ENCODE measurements at places on chromosomes 13 and 19.

- DNase-seq: no peak
These were observed 158.1 kb downstream of the ZIC5 start for GRCh38 chr13:99813336-99814095.

DNA sequence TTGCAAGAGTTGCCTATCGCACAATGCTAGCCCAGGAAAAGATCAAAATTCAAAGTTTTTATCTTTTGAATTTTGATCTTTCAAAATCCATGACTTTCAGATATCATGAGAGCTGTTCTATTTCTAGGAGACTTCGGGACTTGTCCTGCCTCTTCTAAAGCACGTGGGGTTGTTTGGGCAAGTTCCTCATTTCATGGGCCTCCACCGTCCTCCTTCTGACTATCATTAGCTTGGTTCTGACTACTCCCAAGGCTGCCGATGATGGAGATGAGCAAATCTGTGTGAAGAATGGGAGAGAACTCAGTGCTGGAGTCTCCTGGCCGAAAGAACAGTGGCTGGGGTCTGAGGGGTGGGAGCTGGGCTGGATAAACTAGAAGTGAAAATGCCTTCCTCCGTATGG is 86.5 kb downstream of the COL4A1 start:
- DNase-seq: no peak

DNA sequence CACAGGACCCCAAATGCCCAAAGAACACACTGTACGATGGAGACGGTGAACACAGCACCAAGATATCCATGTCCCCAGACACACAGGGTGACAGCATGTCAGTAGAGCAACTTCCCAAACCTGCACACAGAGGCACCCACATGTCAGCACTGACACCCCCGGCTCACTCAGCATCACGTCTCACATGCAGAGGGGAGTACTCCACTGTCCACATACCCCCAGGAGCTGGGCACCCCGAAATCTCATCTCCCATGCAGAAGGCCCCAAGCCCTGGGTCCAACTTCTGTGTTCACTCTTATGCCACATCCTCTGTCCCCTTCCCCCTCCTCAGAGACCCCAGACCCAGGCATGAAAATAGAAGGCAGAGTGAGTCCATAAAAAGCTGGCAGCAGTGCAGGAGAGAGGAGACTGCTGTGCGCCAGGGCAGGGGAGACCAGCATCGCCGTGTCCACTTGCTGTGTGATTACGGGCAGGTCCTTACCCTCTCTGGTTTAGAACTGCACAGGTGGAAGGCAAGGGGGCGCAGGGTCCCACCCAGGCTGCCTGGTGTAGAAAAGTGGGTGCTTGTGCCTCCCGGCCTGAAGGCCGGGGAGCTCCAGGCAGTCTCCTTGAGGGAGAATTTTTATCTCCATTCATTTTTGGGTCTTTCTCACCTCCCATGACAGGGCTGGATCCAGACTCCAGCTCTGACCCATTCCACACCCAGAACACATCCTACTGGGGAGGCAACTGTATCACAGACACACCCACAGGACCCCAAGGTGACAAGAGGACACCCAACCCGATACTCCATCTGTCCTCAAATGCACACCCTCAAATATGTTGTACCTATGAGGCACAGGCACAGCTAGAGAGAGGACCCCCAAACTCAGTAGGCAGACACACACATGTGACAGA is 17.0 kb downstream of the ERFL start:
- no peak for DNase-seq

DNA sequence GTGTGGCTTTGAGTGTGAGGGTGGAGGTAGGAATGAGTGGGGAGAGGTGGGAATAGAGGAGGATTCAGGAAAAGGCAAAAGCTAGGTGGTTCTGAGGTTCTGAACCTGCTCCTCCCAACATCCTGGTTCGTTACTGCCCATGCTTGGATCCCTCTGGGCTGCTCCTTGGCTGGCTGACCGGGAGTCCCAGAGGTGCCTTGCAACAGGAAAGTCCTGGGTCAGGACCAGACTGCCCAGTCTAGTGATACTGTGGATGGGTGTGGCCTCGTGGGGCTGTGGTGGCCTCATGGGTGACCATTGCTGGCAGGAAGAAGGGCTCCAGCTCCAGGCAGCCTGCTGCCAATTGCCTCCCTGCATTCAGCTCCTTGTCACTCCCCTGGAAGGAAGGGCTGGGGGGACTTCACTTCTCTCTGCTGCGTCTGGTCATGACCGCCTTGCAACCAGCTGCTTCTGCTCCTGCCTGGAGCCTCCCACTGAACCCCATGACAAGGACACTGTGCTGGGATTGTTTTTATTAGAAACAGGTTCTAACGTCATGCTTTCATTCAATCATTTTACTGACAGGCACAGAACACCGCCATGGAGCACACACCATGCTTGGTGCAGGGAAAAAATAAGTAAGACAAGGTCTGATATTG is 61.5 kb upstream of the UBL3 start:
- DNase-seq: no peak

DNA sequence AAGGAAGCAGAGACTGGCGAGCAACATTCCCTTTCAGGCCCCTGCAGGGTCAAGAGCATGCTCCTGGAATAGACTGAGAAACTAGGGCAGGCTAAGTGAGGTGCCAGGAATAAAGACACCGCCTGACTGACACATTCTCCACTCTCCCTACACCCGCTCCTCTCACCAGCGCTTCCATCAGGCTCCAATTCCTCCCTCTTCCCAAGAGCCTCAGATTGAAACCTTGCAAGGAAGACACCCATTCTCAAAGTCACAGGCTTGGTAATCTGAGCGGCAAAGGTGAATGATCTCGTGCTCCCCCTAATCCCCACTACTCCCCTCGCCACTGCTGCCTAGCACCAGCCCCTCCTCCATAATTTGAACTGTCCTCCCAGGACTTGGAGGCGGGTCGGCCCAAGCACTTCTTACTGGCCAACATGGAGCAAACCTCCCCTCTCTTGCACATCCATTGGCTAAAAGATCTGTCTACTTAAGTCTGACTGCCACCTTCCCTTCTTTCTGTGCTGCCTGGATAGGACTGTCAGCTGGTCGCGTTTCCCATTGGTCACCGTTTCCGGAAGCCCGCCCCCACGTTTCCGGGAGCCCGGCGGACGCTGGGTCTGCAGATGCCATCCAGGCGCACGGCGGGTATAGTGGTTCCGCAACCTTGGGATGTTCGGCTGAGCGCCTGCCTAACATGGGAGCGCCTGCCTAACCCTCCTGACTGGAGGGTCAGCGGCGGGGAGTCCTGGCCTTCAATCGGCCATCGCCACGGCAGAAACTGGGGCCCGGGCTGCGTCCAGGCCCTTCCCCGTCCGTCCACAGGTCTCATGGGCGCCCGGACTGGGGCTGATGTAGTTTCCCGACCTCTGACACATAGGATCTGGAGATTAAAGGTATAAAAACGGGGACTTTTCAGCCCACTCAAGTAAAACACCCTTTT is 33.6 kb downstream of the ZNF383 start:
- DNase-seq: peak; percentile 95

- DNase-seq: peak; percentile 62
These were observed 237.6 kb upstream of the IRS2 start for GRCh38 chr13:110023729-110024644.

DNA sequence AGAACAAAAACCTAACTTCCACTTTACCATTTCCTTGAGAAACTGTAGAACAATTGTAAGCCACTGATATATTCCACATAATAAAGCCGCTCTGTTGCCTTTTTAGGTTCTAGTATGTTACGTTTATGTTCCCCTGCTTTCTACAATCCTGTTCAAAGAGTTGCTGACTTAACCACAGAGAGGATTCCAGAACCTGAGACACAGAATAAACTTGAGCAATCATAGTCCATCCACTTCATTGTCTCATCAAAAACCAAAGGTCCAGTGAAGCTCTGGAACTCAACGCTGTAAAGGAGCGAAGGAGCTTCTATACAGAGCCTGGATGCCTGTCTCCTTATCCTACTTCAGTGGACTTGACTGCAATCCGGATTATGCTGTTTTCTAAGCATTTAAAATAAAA is 4.6 kb downstream of the STARD13 start:
- DNase-seq: peak; percentile 39

- DNase-seq: no peak
These were observed 850.9 kb upstream of the PCDH9 start for GRCh38 chr13:68081061-68081460.

GRCh38 chr13:110980921-110981320 is 66.1 kb upstream of the ANKRD10 start:
- DNase-seq: no peak

DNA sequence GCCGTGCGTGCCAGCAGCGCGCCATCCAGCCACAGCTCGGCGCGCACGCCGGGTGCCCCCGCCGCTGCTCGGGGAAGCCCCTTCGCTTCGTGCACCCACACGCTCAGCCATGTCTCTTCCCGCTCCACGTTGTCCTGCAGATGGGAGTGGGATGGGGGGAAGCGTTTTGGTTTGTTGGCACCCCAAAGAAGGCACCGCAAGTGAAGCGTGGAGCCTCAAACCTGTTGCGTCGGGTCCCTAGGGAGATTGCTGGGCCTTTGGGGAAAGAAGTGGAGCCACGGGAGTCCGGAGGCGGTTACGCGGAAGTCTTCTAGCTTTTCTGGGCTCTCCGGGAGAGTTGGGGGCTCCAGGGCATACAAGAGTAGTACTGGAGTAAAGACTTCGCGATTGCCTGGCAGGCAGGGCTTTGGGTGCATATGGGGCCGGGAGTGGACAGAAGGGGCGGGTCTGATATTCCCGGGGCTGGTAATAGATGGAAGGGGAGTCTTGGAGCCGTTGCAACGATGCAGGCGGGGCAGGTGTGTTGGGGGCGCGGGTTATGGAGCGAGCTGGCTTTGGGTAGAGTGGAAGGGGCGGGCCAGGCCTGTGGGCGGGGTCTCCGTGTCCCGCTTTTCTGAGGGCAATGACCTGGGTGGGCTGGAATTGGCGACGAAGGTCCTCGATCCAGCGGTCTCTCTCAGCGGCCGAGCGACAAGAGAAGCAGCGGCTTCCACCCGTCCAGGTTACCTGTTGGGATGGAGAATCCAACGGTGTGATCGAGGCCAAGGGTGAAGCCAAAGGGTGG is 6.5 kb downstream of the RASAL3 start:
- no peak for DNase-seq

DNA sequence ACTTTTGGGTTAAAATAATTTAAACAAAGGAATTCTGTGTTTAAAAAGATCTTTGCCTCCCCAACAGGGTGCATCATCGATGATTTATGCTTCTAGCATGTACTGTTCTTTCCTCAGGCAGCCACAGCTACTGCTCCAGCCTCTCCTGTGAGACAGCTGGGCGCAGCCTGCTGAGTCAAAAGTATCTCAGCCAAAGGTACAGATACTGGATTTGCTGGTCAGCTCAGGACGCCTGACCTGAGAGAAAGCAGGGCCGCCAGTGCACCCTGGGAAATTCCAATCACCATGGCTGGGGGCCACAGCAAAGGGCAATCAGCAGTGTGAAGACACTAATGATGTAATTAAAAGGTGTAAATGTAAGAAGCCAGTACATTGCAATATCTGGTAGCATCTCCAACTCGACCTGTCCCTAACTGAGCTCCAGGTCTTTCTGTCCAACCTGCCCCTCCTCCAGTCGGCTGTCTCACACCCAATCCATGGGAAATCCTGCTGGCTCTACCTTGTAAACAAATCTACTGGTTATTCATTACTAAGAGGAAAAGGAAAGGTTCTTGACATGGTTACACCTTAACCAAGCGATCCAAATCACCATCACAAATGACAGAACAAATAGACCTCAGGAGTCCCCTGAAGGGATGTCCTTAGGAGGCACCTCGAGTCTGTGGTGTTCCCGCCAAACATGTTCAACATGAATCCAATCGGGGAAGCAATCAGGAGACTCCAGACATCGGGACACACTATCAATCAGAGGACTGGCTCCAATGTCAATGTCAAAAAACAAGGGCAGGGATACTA is 7.3 kb downstream of the OPA3 start:
- DNase-seq: peak; percentile 85

DNA sequence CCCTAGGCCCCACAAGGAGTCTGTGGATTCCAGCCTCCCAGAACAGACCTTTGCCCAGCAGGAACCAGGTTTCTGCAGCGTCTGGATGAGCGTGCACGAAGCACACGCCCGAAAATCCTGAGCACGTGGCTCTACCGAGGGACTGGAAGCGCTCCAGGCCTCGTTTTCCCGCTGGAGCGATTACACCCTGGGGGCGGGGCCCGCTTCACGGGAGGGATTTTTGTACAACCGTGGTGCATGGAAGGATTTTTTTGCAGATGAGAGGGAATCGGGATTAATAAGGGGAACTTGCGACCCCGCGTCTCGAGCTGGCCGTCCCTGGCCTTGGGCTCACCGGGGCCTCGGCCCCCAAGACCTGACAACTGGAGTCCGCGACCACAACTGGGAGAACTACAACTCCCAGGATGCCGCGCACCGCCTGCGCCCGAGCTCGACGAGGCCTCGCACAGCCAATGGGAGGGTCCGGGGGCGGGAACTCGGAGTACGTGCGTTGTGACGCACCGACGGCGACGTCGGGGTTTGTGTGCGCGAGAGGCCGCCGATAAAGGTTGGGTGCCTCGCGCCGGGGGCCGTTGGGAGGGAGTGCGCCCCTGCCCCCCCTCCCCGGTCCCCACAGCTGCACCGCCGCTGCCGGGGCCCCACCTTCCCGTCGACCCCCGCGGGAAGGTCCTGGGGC is at the start of gene ZNF628:
Gene ZNF628, plus strand, starts transcription at position 518 of the 676 bp plus-strand sequence. CDS start 3,294 bp downstream, outside the sequence.
- peak; percentile 99 for DNase-seq

DNA sequence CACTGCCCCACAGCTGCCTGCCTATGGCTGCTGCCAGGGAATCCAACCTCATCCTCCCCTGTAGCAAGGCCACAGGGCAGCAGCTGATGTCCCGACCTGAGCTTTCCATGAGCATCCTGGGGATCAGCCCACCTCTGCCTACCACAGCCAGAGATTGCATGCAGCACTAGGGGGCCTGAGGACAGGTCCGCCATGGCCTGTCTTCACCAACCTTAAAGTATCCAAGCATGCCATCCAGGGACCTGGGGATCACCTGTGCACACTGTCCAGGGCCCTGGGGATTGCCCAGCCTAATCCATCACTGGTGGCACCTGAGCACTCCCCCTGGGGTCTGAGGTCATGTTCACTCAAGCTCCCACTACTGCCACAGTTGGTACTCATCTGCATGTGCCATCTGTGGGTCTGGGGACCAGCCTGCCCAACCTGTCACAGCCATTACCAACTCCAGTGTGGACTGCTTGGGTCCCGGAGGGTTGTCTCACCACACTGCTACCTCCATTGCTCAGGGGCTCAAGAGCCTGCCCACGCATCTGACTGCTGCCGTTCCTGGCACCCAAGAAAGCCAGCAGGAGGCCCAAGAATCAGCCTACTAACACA is 53.0 kb downstream of the KCTD15 start:
- no peak for DNase-seq

GRCh38 chr13:98504371-98504963 is 72.4 kb downstream of the STK24 start:
- no peak for DNase-seq

- no peak for DNase-seq
These were observed 849.4 kb downstream of the DACH1 start for GRCh38 chr13:71017607-71018006.

- no peak for DNase-seq
These were observed 103.2 kb downstream of the LMO7 start for GRCh38 chr13:75739244-75739868.

DNA sequence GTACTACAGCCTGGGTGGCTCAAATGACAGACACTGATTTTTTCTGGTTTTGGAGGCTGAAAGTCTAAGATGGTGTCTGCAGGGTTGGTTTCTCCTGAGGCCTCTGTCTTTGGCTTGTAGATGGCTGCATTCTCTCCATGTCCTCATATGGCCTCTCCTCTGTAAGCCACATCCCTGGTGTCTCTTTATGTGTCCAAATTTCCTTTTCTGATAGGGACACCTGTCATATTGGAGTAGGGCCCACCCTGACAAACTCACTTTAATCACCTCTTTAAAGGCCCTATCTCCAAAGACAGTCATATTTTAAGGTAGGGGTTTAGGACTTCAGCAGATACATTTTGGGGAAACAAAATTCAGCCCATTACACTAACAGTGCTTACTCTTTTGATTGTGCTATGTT is 32.0 kb upstream of the WASF3 start:
- DNase-seq: no peak

- no peak for DNase-seq
These were observed 23.4 kb downstream of the DGKH start for GRCh38 chr13:42071672-42072419.
